Esophagus squamous epithelium (tissue), 5 donors: ENCODE measurements at places on chromosomes 1 and 21.

DNA sequence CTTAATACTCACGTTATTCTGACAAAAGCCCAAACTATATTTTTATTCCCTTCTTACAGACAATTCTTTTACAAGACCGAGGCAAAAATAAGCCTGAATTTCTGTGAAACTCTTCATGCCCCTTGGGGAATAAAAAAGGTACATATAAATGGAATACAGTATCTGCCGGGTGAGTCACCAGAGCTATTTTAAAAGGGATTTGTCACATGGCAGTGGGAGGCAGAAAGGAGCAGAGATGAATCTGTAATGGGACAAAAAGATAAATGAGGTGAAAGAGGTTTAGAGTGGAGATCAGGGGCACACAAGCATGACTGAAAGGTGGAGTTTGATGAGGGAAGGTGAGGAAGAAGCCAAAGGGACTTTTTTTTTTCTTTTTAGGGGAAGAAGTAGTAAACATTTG is 8.8 kb downstream of the XCL1 start:
- no peak for DNase-seq

DNA sequence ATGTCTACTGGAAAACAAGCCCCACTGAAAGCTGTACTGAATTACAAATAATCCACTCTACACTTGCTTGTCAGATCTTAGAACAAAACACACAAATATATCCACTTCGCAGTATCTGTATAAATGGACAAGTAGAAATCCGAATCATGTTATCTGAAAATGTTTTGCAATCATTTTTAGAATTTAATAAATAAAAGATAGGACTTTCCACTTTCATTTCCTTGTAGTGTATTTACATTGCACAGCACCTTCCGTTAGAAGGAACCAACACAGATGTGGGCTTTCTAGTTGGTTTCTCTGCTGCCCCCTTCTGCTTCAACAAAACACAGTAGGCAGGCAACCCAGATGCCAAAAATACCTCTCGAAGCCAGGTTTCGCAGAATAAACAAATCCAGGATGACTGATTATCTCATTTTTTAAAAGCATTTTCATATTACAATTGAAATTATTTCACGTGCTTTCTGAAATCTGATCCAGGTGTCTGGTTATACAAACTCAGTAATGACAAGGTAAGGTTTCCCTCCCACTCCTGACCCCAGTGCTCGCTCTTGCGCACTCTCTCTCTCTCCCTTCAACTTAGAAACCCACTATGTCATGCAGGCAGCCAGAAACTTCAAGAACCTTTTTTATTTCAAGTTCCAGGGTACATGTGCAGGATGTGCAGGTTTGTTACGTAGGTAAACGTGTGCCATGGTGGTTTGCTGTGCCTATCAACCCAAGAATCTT is 389.9 kb downstream of the SMYD3 start:
- no peak for DNase-seq

GRCh38 chr1:113850127-113850796 is 21.2 kb downstream of the PTPN22 start:
- DNase-seq, result no peak

- DNase-seq, result no peak
Observed at GRCh38 chr1:145992958-145993617, 3.3 kb downstream of the TXNIP start.

DNA sequence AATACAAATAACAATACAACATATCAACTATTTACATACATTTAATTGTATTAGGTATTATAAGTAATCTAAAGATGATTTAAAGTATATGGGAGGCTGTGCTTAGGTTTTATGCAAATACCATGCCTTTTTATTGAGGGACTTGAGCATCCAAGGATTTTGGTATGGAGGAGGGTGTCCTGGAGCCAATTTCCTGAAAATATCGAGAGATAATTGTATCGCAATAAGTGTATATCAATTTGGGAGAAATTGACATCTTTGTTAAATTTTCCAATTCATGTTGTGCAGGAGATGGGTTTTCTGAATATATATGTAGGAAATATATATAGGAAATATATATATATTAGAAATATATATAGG is 63.5 kb downstream of the ATP1A1 start:
- no peak for DNase-seq

GRCh38 chr1:162023181-162023546 is 505 bp downstream of the OLFML2B start:
- DNase-seq, result no peak

- DNase-seq, result no peak
Observed at GRCh38 chr1:242146652-242147051, 147.8 kb upstream of the MAP1LC3C start.

DNA sequence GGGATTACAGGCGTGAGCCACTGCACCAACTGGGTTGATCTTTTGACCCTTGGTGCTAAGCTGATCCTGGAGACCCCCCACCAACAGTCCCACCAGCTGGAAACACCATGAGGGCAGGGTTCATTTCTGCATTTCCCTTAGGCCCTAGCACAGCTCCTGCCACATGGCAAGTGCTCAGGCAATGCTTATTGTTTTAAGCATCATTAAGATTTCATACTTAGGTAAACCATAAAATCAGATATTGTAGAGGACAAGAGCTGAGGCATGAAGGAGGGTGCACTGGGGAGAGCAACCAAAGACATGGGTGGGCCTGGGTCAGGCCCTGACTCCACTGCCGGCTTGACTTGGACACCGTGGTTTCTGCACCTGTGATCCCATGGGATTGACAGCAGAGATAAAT is 17.7 kb downstream of the CHIT1 start:
- DNase-seq, result no peak

- DNase-seq, result no peak
Observed at GRCh38 chr21:25925936-25926335, 191.2 kb downstream of the GABPA start.

DNA sequence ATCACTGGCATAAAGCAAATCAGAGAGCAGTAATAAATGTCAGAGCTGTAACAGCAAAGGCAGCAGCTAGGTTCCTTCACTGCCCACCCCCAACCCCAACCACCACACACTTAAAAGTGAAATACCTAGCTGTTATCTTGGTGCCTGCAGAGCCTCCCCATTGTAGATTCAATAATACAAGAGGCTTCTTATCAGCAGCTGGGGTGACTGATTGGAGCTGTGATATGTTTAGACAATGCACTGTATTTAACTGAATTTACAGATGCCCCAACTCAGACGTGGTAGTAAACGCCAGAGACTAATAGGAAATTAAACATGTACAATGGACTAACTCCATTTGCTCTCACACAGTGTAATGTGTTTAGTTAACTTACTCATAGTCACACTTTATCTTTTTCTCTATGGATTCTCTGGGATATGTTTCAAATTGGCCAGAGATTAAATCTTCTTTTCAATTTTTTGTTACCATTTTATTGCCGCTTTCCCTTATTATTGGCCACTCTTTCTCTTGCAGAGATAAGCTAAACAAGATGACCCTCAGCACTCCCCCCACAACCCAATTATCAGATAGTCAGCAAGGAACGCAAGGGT is 117.1 kb downstream of the ESRRG start:
- no peak for DNase-seq

GRCh38 chr1:27403065-27403726 is 10.8 kb downstream of the GPR3 start:
- DNase-seq, result no peak

- DNase-seq, result no peak
Observed at GRCh38 chr1:117209094-117209493, 1.6 kb downstream of the VTCN1 start.

GRCh38 chr1:53076165-53076564 is 14.2 kb downstream of the PODN start:
- no peak for DNase-seq

- no peak for DNase-seq
Observed at GRCh38 chr21:31924548-31924947, 51.7 kb downstream of the HUNK start.

GRCh38 chr1:181743878-181744312 is 260.6 kb downstream of the CACNA1E start:
- DNase-seq, result no peak

- DNase-seq, result no peak
Observed at GRCh38 chr1:8519167-8519566, 201.3 kb downstream of the SLC45A1 start.

- no peak for DNase-seq
Observed at GRCh38 chr1:114462341-114462740, 48.7 kb downstream of the TRIM33 start.

DNA sequence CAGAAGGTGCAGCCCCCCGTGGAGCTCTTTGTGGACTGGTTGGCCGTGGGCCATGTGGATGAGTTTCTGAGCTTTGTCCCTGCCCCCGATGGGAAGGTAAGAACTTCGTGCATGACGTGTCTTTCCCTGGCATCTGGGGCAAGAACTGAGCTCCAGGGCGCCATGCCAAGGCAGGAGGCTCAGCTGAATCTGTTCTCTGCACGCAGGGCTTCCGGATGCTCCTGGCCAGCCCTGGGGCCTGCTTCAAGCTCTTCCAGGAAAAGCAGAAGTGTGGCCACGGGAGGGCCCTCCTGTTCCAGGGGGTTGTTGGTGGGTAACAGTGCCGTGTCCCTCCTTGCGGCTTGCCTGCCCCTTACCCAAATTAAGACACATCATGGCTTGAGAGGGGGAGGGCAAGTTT is 27.7 kb downstream of the PADI3 start:
- DNase-seq, result no peak

DNA sequence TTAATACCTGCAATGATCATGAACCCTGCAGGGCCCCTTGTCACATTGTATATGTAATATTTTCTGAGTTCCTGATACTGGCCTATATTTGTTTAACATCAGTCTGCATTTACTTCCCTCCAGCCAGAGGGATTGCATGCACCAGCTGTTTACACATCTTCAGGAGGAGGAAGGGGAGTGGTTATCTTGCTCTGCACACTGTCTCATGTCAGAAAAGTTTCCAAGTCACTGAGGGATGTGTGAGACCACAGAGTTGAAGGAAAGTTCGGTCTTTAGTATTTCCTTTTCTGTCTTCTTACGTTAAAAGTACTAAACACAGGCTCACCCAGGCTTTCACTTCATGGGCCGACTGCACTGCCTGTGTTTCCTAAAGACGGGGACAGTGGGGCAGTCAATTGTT is 574.1 kb downstream of the LMO4 start:
- no peak for DNase-seq

- DNase-seq, result no peak
Observed at GRCh38 chr21:46171996-46172862, 12.0 kb downstream of the SPATC1L start.

DNA sequence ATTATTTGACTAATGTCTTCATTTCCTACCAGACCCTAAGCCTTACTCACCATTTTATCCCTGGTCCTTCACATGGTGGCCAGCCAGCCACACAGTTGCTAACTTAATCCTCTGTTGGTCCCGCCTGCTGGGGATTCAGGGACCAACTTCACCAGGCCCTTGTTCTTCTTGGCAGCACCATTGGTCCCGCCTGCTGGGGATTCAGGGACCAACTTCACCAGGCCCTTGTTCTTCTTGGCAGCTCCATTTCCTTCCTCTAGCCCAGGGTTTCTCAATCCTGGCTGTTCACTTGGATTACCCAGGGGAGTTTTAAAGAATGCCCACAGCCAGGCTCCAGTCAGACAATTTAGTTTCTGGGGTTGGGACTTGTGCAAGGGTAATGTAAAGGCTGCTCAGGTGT is 233.1 kb upstream of the CSF3R start:
- DNase-seq, result no peak

DNA sequence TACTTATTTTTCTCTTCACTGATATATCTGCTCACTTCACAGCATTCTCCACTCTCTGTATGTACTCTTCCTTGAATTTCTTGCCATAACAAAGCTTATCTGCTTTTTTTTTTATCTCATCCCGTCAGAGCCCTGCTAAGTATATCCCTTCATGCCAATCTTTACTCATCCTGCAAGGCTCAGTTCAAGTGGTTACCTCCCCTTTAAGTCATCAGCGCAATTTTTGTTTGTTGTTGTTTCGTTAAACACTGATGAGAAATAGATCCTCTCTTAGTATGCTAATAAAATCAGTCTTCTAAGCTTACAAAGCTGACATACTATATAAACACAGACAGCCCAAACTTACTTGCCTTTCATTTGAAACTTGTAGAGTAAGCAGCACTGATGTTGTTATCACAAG is 17.8 kb downstream of the COL24A1 start:
- no peak for DNase-seq

- no peak for DNase-seq
Observed at GRCh38 chr21:36321325-36322082, 1.5 kb downstream of the MORC3 start.

- no peak for DNase-seq
Observed at GRCh38 chr21:35256468-35256988, 207.4 kb upstream of the RUNX1 start.

GRCh38 chr1:7638078-7638477 is 133.0 kb upstream of the VAMP3 start:
- DNase-seq, result no peak

DNA sequence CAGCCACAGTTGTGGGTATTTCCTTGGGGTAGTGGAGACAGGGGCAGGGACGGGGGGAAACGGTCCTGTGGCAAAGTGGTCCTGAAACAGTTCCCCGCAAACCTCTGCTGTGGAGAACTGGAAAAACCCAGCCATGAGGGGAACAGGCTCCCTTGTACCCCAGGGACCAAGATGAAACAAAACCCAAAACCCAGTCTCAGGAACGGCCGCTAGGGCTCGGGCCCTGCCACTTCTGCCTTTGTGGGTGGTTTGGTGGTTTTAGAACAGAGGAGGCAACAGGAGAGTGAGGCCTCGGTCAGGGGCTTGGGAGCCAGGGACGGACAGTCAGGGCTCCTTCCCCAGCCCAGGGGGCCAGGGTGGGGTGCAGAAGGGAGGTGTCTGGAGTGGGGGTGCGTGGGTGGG is 24.8 kb upstream of the EDN2 start:
- DNase-seq, result no peak

DNA sequence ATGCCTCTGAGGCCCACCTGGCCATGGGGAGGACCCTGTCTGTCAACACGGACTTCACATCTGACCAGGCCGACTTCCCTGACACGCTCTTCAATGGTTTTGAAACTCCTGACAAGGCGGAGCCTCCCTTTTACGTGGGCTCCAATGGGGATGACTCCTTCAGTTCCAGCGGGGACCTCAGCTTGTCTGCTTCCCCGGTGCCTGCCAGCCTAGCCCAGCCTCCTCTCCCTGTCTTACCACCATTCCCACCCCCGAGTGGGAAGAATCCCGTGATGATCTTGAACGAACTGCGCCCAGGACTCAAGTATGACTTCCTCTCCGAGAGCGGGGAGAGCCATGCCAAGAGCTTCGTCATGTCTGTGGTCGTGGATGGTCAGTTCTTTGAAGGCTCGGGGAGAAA is 101.8 kb downstream of the ADARB1 start:
- DNase-seq, result no peak

- DNase-seq, result no peak
Observed at GRCh38 chr1:68495968-68496679, 758 bp downstream of the DEPDC1 start.

GRCh38 chr1:52054496-52055065 is 410 bp downstream of the TXNDC12 start:
- DNase-seq, result no peak
